ENCODE measurements at places on chromosomes 16 and 17.

DNA sequence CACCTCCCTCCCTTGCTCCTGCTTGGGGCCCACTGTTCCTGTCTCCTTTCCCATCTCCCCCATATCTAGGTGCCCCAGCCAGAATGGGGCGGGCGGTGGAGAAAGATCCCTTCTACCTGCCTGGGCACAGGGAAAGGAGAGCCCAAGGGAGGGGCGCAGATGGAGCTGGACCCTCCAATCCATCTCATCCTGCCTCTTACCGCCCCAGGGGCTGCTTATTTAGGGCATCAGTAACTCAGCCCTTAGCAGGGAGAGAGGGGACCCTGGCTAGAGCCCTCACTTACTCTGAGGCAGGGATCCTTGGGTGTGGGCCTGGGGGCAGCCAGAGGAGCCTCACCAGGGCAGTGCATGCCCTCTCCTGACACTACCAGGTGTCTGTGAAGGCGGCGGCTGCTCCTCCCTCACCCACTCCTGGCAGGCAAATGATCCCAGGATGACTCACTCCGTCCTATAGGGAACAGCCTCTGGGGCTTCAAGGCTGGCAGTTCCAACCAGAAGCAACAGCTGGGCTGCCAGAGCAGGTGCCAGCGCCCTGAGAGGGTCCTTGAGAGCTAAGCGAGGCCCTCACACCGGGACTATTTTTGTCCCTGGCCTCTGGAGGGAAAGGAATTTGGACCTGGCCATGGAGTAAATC lies 16.3 kb upstream of the BCAR1 start:
- DNase-seq: no peak

- DNase-seq: no peak
Measured at GRCh38 chr17:43018008-43018853, 4.0 kb downstream of the VAT1 start.

- DNase-seq: peak; percentile 75
Measured at GRCh38 chr17:34199932-34200534, 55.1 kb upstream of the CCL2 start.

GRCh38 chr16:49617016-49617629 lies 238.8 kb downstream of the ZNF423 start:
- DNase-seq: no peak

GRCh38 chr17:47660064-47660492 lies 10.4 kb downstream of the KPNB1 start:
- DNase-seq: no peak

- no peak for DNase-seq
Measured at GRCh38 chr16:8646326-8647053, 25.0 kb downstream of the METTL22 start.
